Activated naive CD4-positive, alpha-beta T cell treated with anti-CD3 and anti-CD28 coated beads, Interleukin-2, amount 50 U/mL, for 16 hours (primary cell): ENCODE measurements at places on chromosomes 5 and 9.

DNA sequence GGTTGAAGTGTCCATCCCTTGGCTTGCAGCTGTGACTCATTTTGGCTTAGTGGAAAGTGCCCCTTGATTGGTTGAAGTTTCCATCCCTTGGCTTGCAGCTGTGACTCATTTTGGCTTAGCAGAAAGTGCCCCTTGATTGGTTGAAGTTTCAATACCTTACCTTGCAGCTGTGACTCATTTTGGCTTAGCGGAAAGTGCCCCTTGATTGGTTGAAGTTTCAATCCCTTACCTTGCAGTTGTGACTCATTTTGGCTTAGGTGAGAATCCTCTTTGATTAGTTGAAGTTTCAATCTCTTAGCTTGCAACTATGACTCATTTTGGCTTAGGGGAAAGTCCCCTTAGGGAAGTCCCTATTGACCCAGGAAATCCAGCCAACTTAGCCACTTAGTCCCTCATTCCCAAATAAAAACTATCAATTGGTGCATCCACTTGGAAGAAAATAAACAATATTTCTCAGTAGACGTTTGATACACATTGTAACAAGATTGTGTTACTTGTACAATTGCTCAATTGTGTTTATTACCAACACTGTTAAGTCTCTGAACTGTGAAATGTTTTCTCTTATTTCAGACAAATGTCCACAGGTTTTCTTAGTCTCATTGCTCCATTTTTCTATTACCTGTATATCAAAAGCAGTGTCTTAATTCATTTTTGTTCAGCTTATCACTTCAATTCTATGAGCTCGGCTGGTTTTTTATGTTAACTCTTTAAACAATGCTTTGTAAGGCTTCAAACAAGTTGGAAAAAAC lies 2308.8 kb upstream of the ACO1 start:
- peak; percentile 29 for DNase-seq

GRCh38 chr9:116565986-116566385 lies 121.1 kb upstream of the TRIM32 start:
- DNase-seq, result no peak

GRCh38 chr9:110308633-110309038 lies 29.0 kb downstream of the TXNDC8 start:
- DNase-seq, result no peak

DNA sequence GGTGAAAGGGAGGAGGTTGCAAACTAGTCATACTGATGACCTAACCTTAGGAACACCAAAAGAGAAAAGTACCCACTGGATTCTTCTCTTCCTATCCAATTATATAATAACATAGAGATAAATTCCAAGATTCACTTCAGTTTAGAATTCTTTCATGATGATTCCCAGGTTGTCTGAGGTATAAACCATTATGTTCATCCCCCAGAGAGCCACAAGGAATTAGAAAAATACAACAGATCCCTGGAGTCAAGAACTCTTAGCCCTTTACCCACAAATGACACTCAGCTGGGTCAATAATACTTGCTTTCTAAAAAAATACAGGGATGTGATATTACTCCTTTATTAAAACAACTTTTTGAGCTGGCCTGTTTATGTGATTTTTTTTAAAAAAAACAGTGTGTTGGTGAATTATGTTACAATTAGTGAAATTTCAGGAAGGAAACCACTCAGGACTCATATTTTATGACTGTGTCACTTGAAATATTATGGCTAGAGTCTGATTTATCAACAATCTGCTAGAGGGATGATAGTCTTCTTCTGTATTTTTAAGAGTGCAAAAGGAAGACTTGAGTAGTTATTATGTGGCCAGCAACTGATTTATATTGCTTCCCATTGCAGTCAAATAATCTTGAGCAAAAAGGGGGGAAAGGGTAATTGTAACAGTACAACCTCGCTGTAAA lies 338.2 kb downstream of the NFIB start:
- no peak for DNase-seq

- no peak for DNase-seq
Observed at GRCh38 chr9:94934816-94935328, 208.4 kb downstream of the AOPEP start.
